ELF-1 (cell line): ENCODE measurements at places on chromosomes 1 and 21.

DNA sequence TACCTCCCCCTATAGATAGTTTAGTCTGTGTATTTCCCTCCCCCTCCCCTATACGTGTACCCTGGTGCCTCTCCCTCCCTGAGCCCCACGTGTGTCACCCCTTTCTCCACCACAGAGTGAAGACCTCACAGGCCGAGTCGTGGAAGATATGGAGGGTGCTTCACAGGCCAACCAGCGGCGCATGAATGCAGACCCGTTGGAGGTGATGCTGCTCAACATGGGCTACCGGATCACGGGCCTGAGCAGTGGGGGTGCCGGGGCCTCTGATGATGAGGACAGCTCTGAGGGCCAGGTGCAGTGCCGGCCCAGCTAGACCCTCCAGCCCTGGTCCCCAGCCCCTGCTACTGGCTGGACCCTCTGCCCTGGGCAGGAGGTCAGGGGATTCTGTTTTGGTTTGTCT is 15.9 kb upstream of the TMEM222 start:
- DNase-seq, result no peak

GRCh38 chr1:97245682-97246081 is 524.1 kb downstream of the PTBP2 start:
- no peak for DNase-seq

- no peak for DNase-seq
These were observed 189.9 kb downstream of the HUNK start for GRCh38 chr21:32062591-32063227.

GRCh38 chr1:233945573-233945972 is 41.1 kb downstream of the SLC35F3 start:
- DNase-seq, result no peak

- no peak for DNase-seq
These were observed 215.2 kb downstream of the DISC1 start for GRCh38 chr1:231841616-231842344.

DNA sequence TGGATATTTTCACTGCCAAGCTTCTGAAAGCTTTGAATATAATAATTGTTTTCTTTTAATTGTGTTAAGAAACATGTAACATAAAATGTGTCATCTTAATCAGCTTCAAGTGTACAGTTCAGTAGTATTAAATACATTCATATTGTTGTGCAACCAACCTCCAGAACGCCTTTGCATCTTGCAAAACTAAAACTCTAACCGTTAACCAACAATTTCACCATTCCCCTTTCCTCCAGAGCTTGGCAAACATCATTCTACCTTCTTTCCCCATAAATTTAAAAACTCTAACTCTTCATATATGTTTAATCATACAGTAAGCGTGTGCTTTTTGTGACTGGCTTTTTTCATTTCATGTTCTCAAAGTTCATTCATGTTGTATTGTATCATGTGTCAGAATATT is 2.1 kb downstream of the MNDA start:
- DNase-seq, result no peak
